AG08395 (cell line): ENCODE measurements at places on chromosomes 11 and 22.

DNA sequence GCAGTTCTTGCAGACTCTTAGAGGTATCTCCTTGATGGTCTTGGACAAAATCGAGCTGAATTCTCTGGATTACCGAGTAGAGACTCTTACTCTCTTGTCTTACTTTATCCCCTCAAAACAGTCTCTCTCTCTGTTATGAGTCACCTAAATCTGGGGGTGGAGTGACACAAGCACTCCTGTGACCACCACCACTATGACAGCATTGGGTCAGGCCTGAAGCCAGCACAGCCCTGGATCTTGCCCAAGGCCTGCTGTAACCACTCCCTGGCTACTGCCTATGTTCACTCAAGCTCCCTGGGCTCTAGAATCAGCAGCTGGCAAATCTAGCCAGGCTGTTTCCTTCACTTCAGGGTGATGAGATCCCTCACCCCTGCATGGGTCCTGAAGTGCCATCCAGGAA, 662.5 kb downstream of the LUZP2 start:
- DNase-seq: no peak

- DNase-seq: no peak
Measured at GRCh38 chr22:33565580-33565995, 354.7 kb downstream of the LARGE1 start.

GRCh38 chr11:69166218-69167115, 10.7 kb downstream of the SMIM38 start:
- DNase-seq: peak; percentile 94

- no peak for DNase-seq
Measured at GRCh38 chr11:78450866-78451265, 33.2 kb upstream of the GAB2 start.

GRCh38 chr11:127965939-127966668, 621.3 kb downstream of the ETS1 start:
- DNase-seq: peak; percentile 6

DNA sequence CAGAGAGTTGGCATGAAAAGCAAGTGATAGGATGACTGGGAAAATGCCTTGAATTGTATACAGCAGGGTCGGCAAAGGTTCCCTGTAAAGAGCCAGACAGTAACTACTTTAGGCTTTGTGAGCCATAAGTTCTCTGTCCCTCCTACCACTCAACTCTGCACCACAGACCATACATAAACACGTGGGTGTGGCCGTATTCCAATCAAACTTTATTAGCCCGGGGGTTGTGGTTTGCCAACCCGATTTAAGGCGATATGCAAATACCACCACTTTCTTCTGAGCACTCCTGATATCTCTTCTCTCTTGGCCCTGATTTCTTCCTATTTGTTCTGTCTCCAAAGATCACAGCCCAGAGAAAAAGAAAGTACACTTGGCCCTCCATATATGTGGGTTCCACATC, 87.5 kb downstream of the MN1 start:
- no peak for DNase-seq

GRCh38 chr11:123231256-123231655, 36.2 kb upstream of the CLMP start:
- peak; percentile 85 for DNase-seq
